ENCODE measurements at places on chromosomes 12 and 14. TPM values are rescaled to one million over a fixed set of nuclear protein-coding genes. Genes with fewer than 3 reads are reported as not detected.

Gene KCNK13
- polyA plus RNA-seq = 0.16 TPM

Gene EPS8
- polyA plus RNA-seq = 65.0 TPM

Gene KERA
- polyA plus RNA-seq = 0.07 TPM

Gene IFNG-AS1
- not detected for polyA plus RNA-seq

Gene GCH1
- 8.3 TPM for polyA plus RNA-seq

Gene CNTN1
- polyA plus RNA-seq = 68.1 TPM

Gene SERPINA12
- 0.77 TPM for polyA plus RNA-seq

Gene PLEKHH1
- polyA plus RNA-seq = 30.4 TPM

Gene CHGA
- polyA plus RNA-seq = 0.60 TPM

Gene OLR1
- polyA plus RNA-seq = 0.46 TPM
